ENCODE measurements at places on chromosomes 5 and 9.

DNA sequence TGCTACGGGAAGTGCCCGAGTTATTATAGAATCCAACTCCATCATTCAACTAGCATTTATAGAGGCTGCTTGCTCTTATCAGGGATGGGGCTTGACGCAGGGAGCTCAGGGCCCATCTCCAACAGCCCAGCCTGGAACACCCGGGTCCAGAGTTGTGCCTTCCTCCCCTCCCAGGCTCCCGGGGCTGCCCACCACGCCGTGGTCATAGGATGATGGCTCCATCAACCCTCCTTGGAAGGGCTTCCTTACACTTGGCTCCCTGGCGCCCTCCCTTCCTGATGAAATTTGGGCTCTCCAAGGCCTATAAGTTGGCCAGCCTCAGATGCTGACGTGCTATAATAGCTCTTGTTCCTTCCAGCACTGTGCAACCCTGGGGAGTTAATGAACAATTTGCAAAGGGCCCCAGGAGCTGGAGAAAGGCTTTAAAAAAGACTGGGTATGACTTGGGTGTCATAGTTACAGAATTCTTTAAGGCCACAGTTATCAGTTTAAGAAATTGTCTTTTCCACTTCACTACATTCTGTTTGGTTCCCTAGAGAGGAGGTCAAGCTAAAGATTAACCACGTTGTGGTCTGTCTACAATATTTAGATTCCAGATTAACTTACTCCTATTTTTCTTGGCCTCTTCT, 42.5 kb upstream of the GADD45G start:
- DNase-seq = no peak

- no peak for DNase-seq
These were observed 89.2 kb downstream of the ANKRD33B start for GRCh38 chr5:10653043-10653442.

GRCh38 chr5:151665613-151666012, 21.1 kb downstream of the SPARC start:
- no peak for DNase-seq

DNA sequence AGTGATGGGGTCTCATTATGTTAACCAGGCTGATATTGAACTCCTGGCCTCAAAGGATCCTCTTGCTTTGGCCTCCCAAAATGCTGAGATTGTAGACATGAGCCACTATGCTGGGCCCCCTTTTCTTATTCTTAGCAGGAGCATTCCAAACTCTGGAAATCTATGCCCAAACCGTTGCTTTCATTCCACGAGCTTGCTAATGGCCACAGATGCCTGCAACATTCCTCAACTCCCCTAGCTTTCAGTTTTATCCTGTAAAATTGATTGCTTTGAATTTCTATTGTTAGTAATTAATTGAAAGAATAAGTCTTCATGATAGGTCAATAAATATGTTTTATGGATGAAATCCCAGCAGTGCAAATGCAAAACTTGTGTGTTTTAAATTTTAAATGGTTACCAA, 564.8 kb upstream of the WWC1 start:
- no peak for DNase-seq

All from CD4-positive, alpha-beta T cell treated with Interleukin-2 at 100 ng/mL for 4 hours (primary cell).